ENCODE measurements at places on chromosomes 16 and 17.

DNA sequence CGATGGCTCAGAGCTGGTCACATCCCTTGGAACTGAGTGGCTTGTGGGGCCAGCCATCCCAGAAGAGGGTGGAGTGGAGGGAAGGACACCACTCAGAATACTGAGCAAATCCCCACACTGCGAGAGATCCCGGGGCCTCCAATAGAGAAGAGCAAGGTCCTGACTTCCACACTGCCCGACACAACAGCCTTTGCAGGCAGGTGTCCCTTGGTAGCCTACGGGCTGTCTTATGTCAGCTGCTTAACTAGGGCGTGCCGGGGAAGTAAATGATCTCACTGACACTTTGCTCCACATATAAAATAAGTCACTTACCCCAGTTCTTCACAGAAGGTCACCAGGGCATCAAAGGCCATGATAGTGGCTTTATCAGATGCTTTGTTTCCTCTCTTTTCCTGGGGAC lies 16.1 kb downstream of the RECQL5 start:
- DNase-seq, result no peak

DNA sequence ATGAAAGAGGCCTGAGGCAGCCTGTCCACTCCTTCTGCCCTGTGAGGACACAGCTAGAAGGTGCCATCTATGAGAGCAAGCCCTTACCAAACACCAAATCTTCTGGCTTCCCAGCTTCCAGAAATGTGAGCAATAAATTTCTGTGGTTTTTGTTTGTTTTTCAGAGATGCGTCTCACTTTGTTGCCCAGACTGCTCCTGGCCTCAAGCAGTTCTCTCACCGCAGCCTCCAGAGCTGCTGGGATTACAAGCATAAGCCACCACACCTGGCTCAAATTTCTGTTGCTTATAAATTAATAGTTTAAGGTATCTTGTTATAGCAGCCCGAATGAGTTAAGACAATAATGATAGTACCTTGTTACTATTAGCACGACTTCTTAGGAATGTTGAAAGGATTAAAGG lies 12.5 kb upstream of the SLC16A11 start:
- peak; percentile 40 for DNase-seq

DNA sequence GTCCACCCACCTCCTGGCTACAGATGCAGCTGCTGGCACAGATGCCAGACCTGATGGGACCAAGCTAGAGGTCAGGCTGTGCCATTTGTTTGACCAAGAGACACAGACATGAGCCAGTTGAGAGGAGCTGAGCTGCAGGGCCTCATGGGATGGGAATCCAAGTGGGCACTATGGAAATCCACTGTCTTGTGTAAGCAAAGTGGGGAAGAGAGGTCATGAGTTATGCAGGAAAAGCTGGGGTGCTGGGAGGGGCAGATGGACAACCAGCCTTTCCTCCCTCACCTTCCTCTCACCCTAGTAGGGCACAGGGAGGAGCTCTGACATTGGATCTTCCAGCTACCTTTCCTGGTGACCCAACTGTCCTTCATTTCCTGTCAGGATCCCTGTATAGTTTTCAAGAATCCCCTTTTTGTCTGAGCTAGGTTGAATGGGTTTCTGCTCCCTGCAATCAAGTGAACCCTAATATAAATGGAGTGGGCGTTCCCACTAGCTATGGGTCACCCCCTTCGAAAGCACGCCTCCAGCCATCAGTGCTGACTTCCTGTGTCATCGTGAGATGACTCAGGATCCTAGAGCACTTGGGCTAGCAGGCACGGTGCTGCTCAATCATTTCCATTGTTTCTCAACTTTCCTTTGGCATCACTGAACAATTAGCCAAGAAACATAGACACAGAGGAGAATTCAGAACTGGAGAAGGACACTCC lies 13.6 kb downstream of the ATPAF2 start:
- DNase-seq, result peak; percentile 73

- DNase-seq, result no peak
These were observed 244.1 kb downstream of the PHKB start for GRCh38 chr16:47705266-47705665.

- no peak for DNase-seq
These were observed 86.4 kb upstream of the LGALS9 start for GRCh38 chr17:27544350-27545131.

GRCh38 chr17:81128774-81129173 lies 36.5 kb upstream of the PVALEF start:
- no peak for DNase-seq

DNA sequence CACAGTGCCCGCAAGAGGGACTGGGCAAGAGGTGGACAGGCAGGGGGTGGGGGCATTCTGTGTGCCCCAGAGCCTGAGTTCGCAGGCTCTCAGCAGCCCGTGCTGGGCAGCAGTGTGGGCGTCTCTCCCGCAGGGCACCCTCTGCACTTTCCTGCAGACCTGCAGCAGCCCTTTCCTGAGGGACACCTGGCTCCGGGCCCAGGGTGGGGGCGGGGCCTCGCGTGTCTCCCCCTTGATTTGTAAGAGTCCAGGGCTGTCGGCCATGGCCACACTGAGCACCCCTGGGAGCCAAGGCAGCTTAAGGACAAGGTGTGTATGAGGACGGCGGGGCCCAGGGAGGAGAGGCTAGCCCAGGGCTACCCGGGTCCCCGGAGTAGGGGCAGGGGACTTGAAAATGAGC lies 33.4 kb upstream of the SLC38A10 start:
- DNase-seq, result no peak

DNA sequence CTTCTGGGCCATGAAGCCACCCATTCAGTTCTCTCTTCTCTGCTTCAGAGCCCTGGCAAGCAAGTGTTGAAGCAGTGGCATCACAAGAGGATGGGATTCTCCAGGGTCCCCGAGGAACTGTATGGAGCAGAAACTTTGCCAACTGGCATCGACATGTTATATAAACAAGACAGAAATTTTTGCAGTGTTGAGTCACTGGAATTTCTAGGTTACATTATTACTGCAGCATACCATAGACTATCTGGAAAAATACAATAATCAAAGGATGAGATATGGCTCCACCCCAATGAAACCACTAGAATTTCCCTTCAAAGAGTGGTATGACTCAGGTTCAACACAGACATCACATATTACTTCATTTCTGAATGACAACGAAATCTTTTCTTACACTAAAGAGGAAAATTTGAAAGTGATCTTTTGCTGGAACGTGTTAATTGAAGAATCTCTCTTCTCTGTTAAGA lies 343.0 kb upstream of the DYNLRB2 start:
- peak; percentile 92 for DNase-seq

- DNase-seq, result peak; percentile 85
These were observed 126.6 kb downstream of the ANKRD11 start for GRCh38 chr16:89363621-89364393.

GRCh38 chr17:62995377-62995885 lies 29.4 kb downstream of the TANC2 start:
- peak; percentile 52 for DNase-seq

GRCh38 chr17:51045621-51046020 lies 75.0 kb downstream of the SPAG9 start:
- DNase-seq, result no peak

DNA sequence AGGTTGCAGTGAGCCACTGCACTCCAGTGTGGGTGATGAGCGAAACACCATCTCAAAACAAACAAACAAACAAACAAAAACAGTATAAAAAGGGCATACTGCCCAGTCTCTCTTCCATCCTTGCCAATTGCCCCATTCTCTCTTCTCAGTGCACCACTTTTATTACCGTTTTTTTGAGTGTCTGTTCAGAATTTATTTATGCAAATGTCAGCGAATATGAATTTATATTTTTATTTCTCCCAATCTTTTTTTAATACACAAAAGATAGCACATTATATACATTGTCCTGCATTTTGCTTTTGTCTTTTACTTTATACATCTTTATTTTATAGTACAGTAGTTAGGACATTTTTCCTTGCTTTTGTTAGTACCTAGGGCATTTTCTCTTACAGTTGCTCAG lies 19.6 kb downstream of the RNF135 start:
- DNase-seq, result no peak

GRCh38 chr17:17805575-17805974 lies 31.2 kb downstream of the SREBF1 start:
- peak; percentile 43 for DNase-seq

DNA sequence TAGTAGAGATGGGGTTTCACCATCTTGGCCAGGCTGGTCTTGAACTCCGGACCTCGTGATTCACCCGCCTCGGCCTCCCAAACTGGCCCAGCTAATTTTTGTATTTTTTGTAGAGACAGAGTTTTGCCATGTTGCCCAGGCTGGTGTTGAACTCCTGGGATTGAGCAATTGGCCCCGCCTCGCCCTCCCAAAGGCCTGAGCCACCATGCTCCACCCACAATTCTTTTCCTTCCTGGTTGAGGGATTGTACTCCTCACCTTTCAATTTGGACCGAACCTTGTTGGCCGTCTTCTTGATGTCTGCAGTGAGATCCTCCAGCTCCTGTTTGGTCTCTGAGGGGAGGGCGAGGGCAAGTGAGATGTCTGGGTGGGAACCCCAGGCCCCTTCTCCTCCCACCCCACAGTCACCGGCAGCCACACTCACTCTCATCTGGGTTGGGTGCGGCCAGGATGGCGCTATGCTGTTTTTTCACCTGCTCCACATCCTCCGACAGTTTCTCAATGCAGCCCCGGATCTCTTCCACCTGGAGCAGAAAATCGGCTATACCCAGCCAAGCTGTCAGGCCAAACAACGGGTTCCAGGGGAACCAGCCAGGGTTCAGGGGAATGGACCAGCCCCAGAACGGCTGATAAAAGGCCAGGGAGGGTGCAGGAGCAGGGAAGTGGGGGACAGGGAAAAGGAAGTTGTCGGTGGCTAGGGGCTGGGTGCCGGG lies 9.6 kb downstream of the STX1B start:
- no peak for DNase-seq

DNA sequence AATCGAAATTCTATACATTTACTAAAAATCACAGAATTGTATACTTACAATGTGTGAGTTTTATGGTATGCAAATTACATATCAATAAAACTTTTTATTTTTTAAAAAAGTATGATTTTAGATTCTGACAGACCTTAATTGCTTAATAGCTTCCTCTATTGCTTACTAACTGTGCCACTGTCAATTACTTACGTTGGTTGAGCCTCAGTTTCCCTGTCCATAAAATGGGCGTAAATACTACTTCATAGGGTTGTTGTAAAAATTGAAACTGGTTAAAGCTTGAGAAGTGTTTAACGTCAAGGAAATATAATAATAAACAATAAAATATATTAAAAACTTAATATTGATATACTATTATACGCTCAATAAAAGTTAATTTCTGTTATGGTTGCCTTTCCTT lies 203.4 kb downstream of the SHISA9 start:
- no peak for DNase-seq

GRCh38 chr16:17768257-17768656 lies 297.5 kb upstream of the XYLT1 start:
- peak; percentile 95 for DNase-seq

DNA sequence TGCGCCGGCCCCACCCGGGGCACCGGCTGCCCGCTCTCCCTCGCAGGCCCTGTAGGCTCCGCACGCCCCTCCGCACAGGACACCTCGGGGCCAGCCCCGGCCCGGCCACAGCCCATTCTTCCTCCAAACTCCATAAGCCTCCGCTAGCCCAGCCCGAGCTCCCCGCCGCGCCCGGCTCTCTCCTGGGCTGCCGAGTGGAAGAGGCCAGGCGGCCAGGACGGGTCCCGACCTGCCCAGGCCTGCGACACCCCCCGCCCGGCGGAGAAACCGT lies 397 bp downstream of the NCOR1 start:
- peak; percentile 40 for DNase-seq

GRCh38 chr16:17803625-17804410 lies 333.1 kb upstream of the XYLT1 start:
- peak; percentile 98 for DNase-seq

- DNase-seq, result peak; percentile 69
These were observed 30.4 kb upstream of the SALL1 start for GRCh38 chr16:51181503-51181811.

DNA sequence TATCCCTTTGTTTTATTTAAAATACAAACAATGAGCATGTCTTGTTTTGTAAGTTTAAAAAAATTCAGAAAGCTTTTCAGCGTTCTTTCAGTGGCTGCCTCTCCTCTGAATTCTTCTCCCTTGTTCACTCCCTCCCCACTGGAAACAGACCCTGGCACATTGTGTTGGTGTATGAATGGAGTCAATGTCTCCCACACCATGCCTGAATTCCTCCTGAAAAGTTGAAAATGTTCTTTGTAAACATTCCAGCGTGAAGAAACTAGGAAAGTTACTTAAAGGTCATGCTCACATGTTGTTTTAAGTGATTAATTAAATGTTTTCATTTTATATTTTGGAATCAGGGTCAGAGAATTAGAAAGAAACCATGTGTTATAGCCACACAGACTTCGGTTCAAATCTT lies 136.9 kb upstream of the DYNLRB2 start:
- DNase-seq, result no peak

GRCh38 chr16:351804-352520 lies 561 bp downstream of the AXIN1 start:
- peak; percentile 35 for DNase-seq

DNA sequence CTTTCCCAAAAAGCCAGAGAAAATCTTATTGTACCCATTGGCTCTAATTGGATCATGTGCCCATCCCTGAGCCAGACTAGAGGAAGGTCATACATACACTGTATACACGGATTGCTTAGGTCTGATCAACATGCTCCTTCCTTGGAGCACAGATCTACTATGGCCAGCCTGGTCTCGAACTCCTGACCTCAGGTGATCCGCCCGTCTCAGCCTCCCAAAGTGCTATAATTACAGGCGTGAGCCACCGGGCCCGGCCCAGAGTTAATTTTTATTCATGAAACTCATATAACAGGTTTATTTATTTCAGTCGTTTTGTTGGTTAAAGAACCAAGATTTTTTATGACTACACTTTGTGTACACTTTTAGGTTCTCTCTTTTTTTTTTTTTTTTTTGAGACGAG lies 1.2 kb upstream of the TAOK1 start:
- no peak for DNase-seq

- no peak for DNase-seq
These were observed 406.5 kb upstream of the CDH5 start for GRCh38 chr16:65959983-65960382.

DNA sequence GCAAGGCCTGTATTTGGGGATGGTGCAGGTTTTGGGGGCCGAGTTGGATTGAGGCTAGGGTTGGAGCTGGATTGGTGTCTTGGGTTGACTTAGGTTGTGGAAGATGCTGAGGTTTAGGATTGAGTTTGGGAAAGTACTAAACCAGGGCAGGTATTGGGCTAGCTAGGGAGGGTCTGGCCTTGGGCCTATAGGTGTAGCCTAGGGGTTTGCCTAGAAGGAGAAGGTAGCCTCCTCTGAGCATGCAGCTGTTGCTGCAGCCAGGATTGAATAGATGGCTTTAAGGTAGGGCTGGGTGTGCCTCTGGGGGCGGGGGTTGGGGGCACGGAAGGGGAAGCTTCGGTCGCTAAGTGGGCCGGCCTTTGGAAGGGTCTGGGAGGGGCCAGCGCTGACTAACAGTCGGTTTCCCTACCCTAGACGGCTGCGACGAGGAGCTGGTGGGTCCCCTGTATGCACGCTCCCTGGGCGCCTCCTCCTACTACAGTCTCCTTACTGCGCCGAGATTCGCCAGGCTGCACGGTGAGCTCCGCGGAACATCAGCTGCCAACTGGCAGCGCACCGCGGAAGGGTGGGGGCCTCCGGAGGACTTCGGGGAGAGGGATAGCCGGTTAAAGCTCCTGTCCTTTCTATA lies 1.2 kb downstream of the CNTNAP1 start:
- peak; percentile 42 for DNase-seq

All from EH (cell line).